Muscle of arm (tissue), 14 donors: ENCODE measurements at places on chromosomes 2 and 18. TPM values are rescaled to one million over a fixed set of nuclear protein-coding genes. Genes with fewer than 3 reads are reported as not detected.

- DNase-seq = no peak
Measured at GRCh38 chr18:58336605-58337004, 292.3 kb downstream of the ALPK2 start.

DNA sequence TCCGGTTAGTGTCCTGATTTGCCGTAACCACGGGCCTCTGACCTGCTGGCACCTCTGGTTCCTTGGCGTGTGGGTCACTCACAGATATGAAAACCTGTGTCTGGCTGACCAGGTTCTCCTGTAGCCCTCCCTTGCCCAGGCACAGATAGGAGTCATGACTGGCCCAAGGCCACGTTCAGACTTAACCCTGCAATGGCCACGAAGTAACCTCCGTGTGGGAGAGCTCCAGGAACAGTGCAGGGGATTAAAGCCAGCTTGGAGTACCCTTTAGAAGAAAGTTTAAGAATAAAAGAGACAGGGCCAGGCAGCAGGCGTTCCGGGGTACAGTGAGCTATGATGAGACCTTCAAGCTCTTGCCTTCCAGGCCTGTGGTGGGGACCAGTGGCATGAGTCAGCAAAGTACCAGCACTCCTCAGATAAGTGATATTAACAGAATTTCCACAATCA, 25.5 kb downstream of the CENPO start:
- DNase-seq = no peak

GRCh38 chr18:42689310-42689709, 426.2 kb downstream of the RIT2 start:
- no peak for DNase-seq

GRCh38 chr18:3878401-3878800, 428.4 kb downstream of the TGIF1 start:
- DNase-seq = no peak

DNA sequence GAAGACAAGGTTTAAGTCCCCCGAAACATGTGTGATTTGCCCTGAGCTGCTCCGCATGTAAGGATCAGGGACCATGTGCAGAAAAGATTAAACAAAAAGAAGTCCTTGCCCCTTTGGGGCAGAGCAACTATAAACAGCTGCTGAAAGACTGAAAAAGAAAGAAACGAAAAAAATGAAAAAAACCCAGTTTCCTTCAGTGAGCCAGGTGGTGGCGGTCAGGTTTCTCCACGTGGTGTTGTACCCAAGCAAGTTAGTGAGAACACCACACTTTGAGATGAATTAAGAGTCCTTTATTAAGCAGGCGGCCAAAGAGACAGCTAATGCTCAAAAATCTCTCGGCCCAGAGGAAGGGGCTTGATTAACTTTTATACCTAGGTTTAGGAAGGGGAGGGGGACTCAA, 404.9 kb upstream of the SYT4 start:
- no peak for DNase-seq

The ABCG5 gene
- 0.11 TPM for polyA plus RNA-seq

DNA sequence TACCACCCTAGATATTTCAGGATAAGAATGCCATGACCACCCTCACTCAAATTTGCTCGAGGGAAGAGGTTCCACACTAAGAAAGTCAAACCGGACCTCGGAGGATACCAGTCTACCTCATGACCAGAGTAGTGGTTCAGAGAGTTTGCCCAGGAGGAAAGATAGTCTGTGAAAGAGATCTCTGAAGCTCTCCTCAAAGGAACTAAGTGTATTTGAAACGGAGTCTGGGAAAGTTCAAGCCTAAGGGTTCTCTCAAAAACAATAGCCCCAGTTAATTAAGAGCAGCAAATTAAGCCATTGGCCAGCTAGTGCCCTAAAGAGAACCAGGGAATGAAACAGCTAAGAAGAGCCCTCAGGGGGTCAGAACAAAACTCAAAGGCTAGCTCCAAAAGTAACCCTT, 94.9 kb downstream of the SPHKAP start:
- no peak for DNase-seq

The SOX11 gene
- polyA plus RNA-seq = 26.3 TPM

- no peak for DNase-seq
Measured at GRCh38 chr2:45675263-45675812, 23.9 kb downstream of the PRKCE start.

DNA sequence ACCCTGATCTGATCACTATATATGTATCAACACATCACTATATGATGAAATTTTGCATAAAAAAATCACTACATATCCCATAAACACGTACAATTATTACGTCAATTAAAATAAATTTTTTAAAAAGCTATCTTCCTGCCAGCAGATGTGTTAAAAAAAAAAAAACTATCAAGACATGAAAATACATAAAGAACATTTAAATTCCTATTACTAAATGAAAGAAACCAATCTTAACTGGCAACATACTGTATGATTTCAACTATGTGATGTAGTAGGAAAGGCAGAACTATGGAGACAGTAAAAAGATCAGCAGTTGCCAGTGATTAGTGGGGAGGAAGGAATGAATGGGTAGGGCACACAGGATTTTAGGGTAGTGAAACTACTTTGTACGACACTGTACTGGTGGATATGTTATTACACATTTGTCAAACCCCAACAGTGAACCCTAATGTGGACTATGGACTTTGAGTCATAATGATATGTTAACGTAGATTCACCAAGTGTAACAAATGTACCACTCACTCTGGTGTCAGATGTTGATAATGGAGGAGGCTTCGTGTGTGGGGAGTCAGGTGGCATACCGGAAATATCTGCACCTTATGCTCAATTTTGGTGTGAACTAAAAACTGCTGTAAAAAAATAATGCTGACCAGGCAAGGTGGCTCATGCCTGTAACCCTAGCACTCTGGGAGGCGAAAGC, 27.4 kb downstream of the USP34 start:
- DNase-seq = no peak

- no peak for DNase-seq
Measured at GRCh38 chr2:9490789-9491188, 16.4 kb downstream of the IAH1 start.

DNA sequence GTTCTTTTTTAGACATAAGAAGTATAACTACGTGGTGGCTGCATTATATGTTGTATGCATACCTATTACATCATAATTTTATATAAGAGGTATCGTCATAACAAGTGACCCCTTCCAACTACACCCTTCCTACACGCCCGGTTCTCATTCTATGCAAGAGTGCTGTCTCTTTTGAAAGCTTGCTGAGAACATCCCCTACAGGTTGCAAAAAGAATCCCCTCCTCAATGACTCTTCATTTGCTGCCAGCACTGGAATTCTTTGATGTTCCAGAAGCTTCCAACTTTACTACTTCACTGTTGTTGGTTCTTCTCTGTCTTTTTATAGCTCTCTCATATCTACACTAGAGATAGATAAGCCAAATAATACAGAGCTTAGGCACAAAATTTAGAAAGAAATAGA, 66.4 kb downstream of the CDH7 start:
- no peak for DNase-seq

The ANKRD30BL gene
- polyA plus RNA-seq = not detected

DNA sequence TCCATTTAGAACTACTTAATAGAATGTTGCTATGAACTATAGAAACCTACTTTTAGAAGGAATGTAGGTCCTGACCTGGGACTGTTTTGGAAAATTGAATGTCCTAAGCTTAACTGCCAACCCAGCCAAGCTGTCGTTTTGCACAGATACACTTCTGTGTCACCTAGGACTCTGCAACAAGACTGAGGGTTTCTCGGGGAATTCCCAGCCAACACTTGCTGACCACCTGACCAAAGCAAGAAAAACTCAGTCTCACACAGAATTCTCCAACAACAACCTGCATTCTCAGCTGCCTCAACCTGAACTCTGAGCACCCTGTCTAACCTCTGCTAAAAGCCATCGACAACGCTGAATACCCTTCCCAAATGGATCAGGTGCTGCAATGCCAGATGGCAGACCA, 128.2 kb downstream of the SS18 start:
- no peak for DNase-seq

The POU3F3 gene
- polyA plus RNA-seq = 0.68 TPM

The RAB27B gene
- polyA plus RNA-seq = 2.2 TPM

The MAPRE3 gene
- 30.0 TPM for polyA plus RNA-seq

The ATP6V1C2 gene
- polyA plus RNA-seq = 2.3 TPM

DNA sequence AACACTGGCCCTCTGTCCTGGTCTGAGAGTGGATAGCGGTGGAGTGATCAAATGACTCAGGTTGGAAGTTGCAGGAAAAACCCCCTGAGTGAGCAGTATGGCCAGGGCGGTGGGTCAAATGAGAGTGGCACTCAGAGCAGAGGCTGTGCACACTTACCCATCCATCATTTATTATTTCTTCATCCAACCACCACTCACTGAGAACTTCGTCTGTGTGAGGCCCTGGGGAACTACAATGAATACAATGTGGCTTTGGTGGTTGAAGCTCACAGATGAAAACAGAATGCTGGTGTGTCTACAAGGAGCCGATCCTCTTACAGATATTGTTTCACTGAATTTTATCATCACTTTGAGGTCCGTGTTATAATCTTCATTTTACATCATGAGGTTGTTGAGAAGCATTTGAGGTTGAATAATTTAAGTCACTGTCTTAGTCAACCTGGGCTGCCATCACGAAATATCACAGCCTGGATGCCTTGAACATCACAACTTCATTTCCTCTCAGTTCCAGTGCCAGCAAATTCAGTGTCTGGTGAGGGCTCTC, 73.4 kb upstream of the ID2 start:
- no peak for DNase-seq

DNA sequence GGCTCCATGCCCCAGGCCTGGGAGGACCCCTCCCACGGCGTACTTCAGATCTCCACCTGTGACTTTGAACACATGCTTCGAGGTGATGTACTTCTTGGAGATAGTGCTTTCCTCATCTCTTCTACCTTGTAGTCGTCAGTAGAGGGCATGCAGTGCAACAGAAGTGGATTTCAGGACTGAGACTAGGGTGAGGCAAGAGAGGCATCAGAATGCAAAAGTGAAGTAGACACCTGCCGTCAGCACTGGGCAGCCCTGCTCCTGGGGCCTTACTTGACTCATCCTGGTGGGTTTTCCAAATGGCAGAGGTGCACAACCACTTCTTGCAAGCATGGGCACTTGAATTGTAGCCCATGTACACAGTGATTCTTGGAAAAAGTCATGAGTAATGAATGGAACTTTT, 258.8 kb downstream of the NEDD4L start:
- no peak for DNase-seq

The CABLES1 gene
- polyA plus RNA-seq = 8.1 TPM

DNA sequence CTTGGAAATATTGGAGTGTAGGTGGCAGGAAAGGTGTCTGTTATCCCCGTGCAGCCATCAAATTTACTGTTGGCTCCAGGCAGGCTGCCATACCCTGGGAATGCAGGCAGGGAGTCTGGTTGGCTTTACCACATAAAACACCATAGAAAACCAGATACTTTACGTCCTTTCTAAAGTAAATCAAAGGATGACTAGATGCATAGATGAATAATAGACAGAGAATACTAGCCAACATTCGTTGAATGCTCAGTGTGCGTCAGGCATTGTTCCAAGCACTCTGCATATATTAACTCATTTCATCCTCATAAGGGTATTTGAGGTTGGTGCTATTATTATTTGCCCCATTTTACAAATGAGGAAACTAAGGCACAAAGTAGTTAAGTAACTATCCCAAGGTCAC, 65.2 kb downstream of the VSNL1 start:
- no peak for DNase-seq

DNA sequence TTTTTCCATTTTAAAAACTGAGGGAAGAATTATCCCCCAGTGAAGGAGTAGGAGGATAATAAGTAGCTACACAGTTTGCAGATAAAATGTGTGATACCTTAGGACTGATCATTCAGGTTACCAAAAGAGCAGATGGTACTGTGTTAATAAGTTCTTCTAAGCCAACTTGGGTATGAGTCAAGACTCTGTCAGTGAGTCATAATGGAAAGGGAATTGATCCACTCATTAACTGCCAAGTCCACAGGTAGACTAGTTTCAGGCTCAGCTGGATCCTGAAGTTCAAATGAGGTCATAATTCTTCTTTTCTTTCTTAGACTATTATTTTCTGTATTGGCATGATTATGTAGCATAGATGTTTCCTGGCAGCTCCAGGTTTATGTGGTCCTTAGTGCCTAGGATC, 142.4 kb upstream of the ALPP start:
- DNase-seq = no peak

- no peak for DNase-seq
Measured at GRCh38 chr2:72561621-72562318, 264.1 kb downstream of the EXOC6B start.

DNA sequence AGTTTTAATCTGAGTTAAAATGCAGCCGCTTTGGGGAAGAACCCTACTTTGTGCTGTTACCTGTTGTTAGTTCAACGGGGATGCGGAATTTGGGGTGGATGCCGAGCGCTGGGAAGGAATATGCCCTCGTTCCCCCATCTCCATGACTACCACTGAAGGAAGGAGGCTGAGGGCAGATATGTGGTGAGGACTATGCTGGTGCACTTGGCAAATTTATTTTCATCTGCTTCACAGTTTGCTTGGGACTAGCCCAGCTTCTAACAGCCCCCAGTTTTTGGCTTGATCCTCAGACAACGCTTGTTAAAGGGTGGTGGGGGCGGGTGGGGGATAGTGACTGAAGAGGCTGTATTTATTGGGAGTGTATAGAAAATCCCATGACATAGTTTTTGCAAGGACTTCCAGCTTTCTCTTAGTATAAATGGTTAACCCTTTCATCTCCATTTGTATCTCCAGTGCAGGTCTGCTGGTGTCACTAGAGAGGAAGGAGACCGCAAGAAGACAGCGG, 100.8 kb downstream of the COLEC12 start:
- no peak for DNase-seq

DNA sequence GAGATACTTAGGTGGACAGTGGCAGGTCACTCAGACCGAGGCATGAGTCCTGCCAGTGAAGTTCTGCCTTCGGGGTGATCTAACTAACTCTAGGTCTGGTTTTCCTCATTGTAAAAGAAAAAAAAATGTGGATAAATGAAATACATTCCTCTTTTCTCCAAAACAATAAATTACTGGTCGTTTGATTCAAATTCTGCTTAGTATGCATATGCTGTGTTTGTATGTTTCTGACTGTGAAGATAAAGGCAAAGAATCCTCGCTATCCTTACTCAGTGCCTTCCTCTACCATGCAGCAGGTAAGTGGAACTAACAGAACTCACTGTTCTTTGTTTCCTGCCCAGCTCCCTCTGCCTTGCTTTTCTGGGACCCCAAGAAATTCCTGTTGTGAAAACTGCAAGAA, 330.1 kb downstream of the SUCLG1 start:
- no peak for DNase-seq

The UGT1A8 gene
- polyA plus RNA-seq = not detected

GRCh38 chr2:144091622-144092021, 428.3 kb downstream of the ZEB2 start:
- no peak for DNase-seq

The ITSN2 gene
- polyA plus RNA-seq = 21.4 TPM

DNA sequence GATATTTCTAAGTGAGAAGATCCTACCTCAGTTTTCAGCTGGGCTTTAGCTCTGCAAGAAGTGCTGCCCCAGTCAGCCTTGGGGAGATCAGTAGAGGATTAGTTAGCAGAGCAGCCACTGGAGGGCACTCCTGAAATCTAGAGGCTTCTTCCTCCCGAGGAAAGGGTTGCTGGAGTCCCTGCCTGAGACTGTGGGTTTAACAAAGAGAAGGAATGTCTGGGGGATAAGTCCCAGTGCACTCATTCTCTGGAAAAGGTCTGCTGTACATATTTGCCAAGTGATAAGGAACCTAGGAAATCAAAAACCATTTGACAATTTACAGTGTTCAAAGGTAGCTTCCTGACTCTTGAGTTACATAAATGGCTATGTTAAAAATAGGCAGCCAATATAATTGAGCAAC, 207.2 kb downstream of the SLC8A1 start:
- no peak for DNase-seq

GRCh38 chr2:19676770-19677169, 225.0 kb downstream of the TTC32 start:
- no peak for DNase-seq

GRCh38 chr2:119257198-119257597, 33.6 kb downstream of the STEAP3 start:
- DNase-seq = no peak

- DNase-seq = no peak
Measured at GRCh38 chr18:67726882-67727281, 210.4 kb upstream of the DSEL start.
